ENCODE measurements at places on chromosomes 1 and 21. TPM values are rescaled to one million over a fixed set of nuclear protein-coding genes. Genes with fewer than 3 reads are reported as not detected.

GRCh38 chr1:96966536-96967138 is 245.1 kb downstream of the PTBP2 start:
- peak; percentile 78 for DNase-seq
- no peak overlapping the region for H3K27ac ChIP-seq
- no peaks in the 10 kb centered on the region for H3K27me3 ChIP-seq
- H3K36me3 ChIP-seq: no peaks in the 10 kb centered on the region

GRCh38 chr1:70334436-70334835 is 20.1 kb downstream of the ANKRD13C start:
- no peak overlapping the region for H3K27ac ChIP-seq
- H3K27me3 ChIP-seq: no peaks in the 10 kb centered on the region
- no peaks in the 10 kb centered on the region for H3K4me1 ChIP-seq
- no peak overlapping the region for H3K4me3 ChIP-seq
- no peaks in the 10 kb centered on the region for H3K36me3 ChIP-seq

The CLDN17 gene
- not detected for total RNA-seq

The C8B gene
- total RNA-seq: not detected

The HNRNPCL1 gene
- not detected for total RNA-seq

Measured in transverse colon (tissue), 4 donors.